ENCODE measurements at places on chromosomes 6 and 20. TPM values are rescaled to one million over a fixed set of nuclear protein-coding genes. Genes with fewer than 3 reads are reported as not detected.

The CLPSL2 gene
- not detected for total RNA-seq

DNA sequence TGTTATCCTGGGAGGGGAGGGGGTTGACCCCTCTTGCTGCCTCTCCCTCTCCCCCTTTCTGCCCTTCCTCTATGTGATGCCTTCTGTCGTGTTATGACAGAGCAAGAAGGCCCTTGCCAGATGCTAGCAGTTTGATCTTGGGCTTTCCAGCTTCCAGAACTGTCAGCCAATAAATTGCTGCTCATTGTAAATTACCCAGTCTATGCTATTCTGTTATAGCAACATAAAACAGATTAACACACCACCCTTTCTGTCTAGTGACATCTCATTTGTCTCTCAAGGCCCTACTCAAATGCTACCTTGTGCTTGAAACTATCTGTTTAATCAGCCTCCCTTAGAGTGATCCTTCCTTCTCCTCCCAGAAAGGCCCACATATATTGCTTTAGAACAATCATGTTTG is 16.4 kb upstream of the MAP3K4 start:
- no peak for DNase-seq

DNA sequence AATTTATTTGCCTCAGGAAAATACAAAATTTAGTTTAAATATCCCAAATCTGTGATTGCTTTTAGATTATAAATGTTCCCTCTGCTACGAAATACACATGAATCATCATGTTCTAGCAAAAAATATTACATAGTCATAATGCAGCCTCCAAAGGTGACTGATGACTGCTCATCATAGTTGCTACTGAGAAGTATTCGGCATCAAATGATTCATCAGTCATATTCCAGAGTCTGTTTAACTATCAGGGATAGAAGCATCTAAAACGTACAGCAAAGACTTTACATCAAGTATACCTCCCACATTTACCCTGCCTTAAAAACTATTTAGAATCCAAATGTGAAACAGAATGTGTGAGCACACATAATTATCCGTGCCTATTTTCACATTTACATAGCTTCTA is 626.0 kb downstream of the CDH26 start:
- no peak for DNase-seq

GRCh38 chr6:139282684-139283083 is 9.1 kb downstream of the TXLNB start:
- DNase-seq = no peak

- no peak for DNase-seq
These were observed 160.7 kb upstream of the KCNQ5 start for GRCh38 chr6:72461144-72461543.

The WFDC8 gene
- total RNA-seq = not detected

DNA sequence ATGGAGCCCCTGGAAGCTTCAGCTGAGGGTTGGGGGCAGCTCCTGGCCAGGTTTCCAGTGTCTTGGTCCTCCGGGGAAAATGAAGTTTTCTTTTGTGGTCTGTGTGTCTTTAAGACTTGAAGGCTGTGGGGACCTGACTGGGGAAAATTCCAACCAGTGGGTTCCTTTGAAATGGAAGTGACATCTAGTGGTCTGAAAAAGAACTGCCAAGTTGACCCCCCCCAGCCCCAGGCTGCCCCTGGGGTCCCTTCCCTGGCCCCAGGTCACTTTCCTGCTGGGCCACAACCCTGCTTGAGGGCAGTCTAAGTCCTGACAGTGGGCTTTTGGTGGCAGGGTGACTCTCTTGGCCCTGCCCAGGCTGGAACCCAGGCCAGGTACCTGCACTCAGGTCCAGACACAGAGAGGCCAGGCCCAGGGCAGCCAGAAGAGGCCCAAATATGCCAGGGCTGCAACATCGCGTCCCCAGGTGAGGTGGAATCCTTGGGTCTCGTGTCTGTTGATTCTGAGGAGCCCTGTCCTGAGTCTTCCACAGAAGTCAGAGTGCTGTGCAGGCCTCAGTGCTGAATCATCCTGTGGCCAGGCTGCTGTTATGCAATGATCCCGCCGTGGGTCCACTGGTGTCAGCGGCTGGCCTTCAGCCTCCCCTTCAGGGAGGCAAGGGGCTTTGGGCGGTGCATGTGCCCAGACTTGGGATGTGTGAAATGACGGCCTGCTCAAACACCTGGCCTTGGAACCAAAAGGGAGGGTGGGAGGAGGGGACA is 68.4 kb downstream of the VEGFA start:
- DNase-seq = no peak

DNA sequence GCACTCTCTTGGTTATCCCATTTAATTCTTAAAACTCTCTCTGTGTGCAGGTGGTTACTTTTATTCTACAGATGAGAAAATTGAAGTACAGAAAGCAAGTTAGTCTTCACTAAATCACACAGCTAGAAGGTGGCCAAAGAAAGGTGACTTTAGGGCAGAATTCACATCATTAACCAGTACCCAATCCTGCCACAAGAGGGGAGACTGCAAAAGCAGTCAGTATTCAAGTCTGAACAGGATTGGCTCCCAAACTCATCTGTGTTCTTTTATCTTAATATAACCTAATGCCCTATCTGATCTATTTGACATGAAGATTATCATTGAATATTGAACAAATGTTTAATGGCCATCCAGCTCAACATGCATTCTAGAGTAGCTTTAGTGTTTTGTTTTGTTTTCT is 225.3 kb upstream of the FAM83B start:
- DNase-seq = no peak

The SLC22A3 gene
- total RNA-seq = 0.25 TPM

DNA sequence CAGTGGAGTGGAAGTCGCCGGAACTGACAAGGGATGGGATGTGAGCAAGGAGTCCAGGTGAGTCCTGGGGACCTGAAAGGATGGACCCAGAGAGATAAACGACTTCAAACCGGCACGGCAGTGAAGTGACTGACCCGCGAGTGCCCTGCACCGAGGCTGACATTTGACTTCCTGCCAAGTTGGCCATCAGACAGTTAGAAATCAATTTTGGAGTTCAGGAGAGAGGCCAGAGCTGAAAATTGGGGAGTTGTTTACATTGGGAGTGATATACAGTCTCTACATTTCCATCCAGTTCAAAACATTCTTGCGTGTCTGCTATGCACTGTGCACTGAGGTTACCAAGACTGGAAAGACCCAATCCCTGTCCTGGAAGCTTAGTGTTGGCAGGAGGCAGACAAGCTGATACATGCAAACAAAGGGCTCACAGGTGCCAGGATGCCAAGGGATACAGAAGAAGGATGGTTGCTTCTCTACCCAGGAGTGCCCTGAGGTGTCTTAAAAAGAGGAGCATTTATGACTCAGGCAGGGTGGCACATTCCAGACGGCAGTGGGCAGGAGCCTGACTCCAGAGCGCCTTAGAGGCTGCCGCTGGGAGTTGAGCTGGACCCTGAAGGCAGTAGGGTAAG is 186.6 kb downstream of the MTHFD1L start:
- no peak for DNase-seq

DNA sequence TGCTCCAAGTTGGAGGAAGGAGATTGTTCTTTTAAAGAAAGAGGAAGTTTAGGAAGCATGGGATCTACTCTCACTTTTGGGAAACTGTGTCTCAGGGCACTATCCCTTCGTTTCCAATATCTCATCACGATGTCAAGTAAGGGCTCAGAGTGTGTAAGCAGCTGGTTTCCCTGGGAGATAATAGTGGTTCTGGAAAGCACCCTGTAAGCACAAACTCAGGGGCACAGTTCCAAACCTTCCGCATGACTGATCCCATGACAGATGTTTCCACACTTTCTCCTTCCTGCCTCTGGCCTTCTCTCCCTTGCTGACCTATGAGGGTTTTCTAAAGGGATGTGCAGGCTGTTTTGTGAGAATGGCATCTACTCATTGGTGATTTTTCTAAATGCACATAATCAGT is 33.9 kb downstream of the ADTRP start:
- DNase-seq = no peak

DNA sequence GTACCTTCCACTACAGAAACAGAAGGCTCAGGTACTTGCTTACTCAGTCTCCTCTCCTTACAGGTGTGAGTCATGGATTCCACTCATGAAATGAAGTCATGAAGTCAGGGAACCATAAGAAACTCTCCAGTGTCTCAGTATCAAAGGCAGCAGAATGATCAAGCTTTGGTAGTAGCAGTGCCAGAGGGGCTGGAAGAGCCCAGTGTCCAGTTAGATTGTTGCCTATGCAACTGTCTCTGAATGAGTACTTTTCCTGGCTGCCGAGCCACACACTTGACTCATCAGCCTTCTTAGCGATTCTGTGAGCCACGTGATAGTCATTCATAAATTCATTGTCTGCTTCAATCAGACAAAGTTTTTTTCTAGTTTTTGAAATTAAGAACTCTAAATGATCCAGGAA is 52.2 kb upstream of the DTNBP1 start:
- no peak for DNase-seq

DNA sequence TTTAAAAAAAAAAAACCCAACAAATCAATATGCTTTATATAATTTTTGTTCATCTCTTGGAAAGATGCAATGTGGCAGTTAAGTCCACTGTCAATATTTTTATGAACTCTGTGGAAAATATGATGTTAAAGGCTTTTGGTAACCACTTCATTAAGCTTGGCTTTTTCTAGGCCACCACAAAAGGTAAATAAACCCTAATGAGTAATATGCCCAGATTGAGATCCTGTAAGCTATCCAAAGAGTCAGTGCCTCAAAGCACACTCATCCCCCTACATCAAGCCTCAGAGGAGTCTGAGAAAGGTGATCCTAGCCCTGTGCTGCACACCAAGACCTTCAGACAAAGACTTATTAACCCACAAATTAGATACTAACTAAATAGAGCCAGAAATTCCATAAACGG is 121.1 kb downstream of the CDC5L start:
- DNase-seq = no peak

DNA sequence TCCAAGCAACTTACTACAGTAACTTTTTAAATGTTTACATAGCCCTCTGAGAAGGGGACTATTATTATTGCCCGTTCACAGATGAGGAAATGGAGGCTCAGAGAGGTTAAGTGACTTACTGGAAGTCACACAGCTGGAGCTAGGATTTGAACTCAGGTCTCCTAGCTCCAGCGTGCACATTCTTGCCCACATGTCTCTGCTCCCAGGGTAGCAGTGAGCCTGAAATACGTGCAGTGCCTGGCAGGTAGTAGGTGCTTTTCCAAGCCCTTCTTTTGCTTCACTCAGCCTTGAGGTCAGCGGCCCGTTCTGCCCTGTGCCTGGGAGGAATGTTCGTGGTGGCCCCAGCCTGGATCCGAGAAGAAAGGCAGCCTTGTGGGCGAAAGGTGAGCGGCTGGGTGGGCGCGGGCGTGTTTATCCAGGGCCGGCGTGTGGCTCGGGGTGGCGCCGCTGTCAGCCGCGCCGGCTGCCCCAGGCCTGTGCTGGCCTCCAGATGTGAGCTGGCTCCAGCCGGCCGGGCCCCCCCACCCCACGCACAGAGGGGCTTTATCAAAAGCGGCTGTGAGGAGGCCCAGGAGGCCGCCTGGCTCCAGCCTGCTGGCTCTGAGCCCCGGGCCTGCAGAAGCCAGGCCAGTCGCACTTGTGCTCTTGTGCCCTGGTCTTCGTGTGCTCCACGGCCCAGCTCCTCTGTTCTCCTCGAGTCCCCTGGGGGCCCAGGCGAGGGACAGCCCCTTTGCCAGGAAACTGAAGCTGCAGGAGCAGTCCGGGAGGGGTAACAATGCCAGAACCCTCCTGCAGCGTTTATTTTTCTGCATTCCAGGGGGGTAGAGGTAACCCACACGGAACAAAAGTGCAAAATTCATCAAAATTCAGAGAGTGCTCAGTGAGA is 58.1 kb downstream of the UBE2V1 start:
- no peak for DNase-seq

DNA sequence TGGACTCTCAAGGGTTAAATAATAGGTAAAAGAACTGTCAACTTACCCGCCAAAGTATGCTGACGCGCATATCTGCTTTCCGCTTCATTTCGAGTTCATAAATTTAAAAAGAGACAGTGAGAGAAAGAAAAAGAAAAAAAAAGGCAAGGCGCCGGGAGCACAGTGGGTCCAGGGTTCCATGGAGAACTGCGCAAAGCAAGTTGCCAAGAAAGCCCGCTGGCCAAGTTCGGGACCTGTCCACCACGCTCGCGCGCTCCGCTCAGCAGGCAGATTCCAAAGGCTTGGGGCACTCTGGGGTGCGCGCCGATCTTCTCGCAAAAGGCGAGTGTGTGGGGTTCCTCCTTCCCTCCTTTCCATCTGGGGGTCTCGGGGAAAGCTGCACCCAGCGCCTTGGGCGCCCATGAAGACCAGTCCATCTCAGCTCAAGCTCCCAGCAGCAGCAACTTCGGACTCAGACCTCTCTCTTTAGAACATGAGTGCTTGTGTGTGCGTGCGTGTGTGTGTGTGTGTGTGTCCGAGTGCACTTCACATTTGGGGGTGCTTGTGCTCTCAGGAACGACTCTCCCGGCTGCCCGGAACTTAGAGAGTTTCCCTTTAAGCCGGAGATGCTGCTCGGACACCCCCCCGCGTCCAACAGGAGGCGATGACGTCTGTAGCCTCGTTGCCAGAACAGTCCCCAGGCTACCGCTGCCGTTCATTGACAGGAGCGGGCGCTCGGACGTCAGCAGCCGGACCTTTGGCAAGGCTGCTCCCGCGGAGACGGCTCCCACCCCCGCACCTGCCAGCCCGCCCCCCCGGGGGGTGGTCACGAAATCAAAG is 180.0 kb downstream of the TBXT start:
- DNase-seq = no peak

- DNase-seq = no peak
These were observed 182.3 kb downstream of the MTFR2 start for GRCh38 chr6:136067731-136068341.

The DLL1 gene
- 7.7 TPM for total RNA-seq

GRCh38 chr6:125169058-125169457 is 15.5 kb downstream of the TPD52L1 start:
- DNase-seq = no peak

The CLPSL1 gene
- not detected for total RNA-seq

- no peak for DNase-seq
These were observed 19.5 kb upstream of the NFATC2 start for GRCh38 chr20:51562027-51562331.

DNA sequence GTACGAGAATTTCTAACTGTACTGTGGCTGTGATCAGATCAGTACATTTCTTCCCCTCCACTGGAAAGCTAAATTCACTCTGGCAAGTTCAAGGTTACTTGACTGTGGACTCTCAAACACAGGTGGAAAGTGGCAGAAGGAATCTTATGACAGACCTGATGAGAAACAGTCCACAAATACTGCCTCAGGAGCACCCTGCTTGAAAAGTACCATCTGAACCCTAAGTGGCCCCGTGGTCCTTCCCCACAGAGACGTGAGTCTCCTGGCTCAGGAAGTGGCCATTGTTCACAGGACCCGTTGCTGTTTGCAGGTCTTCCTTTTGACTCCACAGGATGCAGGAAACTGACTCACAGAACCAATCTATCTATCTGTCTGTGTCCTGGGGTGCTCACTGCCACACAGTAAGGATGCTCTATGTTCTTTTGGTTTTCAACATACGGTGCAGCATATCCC is 47.5 kb upstream of the NHSL1 start:
- no peak for DNase-seq

- no peak for DNase-seq
These were observed 8.7 kb upstream of the RWDD1 start for GRCh38 chr6:116562614-116563013.

Measured in T-cell (primary cell).